ENCODE measurements at places on chromosomes 7 and 10.

DNA sequence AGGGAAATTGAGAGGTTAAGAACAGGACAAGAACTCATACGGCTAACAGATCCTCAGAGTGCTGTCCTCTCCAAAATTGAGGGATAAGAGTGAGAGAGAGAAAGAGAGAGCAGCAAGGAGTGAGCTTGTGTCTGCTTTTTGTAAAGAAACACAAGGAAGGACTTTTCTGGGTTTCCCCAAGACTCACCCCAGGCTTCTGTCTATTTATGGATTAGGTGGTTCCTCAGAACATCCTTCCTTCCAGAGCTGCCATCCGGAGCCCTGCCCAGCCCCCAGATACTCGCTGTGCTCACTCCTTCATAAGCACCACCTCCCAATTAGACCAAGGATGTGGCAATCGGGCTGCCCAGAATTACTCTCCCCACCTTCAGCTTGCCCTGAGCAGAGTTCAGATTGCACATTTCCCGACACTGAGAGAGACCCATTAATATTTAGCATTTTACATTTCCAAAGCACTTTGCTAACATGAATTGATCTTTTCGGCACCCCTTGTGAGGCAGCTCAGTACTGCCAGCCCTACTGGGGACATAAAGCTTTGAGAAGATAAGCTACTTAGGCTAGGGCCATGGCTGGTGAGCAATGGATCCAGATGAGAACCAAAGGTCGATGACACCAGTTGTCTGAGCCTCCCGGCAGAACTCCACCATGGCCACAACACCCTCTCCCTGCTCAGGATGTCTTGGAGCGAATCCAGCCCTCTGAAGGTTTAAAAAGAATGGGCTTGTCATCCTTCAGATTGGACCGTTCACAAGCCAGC, 19.2 kb upstream of the R3HCC1L start:
- no peak for DNase-seq

DNA sequence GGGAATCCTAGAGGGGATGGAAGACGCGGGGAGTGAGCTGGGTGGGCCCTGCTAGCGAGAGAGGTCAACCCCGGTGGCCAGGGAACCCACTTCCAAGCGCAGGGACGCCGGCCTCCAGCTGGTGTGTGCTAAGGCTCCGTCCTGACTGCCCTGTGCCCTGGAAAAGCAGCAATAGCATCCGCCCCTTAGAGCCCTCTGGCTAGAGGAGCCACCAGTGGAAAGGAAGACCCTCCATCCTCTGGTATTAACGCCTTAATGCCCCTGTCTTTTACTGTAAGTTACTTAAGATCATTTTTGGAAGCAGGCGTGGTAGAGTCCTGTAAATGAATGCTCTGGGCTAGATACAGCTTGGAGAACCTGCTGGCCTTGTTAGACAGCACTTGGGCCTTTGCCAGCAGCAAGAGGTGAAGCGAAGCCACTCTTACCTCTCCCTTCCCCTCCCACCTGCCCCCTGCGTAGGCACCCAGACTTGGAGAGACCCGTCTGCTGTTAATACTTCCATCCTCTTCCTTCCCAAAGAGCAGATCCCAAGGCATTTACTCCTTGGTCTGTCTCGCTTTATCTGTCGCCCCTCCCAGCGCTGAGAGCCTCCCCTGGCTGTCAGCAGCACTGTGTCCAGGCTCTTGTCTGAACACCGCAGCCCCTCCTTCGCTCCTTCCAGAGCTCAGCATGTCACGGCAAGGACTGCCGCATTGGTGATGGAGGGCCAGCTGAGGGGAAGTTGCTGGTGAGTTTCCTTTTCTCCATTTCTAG, 4.6 kb downstream of the REPIN1 start:
- no peak for DNase-seq

GRCh38 chr7:1062296-1063294, 18.2 kb downstream of the GPR146 start:
- DNase-seq: no peak

DNA sequence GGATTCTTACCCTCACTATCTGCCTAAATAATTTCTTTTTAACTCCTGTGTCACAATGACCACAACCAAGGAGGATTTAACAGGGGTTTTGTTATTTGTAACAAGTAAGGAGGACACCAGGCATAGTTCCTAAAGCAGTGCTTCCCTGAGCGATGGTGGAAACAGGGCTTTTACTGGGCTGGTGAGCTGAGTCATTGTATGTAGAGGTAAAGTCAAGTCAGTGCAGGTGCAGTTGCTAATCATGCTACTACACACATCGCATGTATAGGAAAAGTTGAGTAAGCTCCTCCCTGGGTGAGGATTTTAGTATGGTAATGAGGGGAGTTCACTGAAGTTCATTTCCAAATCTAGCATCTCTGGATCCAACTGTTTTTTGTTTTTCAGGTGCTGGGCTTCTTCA, 22.9 kb upstream of the ABCA13 start:
- DNase-seq: no peak

DNA sequence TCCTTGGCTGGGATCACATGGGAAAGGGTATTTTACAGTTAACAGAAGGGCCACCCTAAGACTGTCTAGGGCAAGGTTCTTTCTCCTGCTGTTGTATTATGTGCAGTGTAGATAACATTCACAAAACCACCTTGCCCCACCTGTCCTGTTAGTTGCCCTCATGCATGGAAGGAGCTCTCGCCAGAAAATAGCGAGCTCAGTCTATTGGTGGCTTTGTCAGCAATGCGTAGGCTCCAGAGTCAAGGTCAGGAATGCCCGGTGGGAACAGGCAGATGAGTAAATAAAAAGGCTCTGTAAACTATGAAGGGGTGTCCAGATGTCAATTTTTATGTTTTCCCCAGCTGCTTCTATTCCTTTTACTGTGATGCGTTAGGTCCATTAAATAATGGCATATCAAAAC, 107.1 kb upstream of the WDR11 start:
- no peak for DNase-seq

DNA sequence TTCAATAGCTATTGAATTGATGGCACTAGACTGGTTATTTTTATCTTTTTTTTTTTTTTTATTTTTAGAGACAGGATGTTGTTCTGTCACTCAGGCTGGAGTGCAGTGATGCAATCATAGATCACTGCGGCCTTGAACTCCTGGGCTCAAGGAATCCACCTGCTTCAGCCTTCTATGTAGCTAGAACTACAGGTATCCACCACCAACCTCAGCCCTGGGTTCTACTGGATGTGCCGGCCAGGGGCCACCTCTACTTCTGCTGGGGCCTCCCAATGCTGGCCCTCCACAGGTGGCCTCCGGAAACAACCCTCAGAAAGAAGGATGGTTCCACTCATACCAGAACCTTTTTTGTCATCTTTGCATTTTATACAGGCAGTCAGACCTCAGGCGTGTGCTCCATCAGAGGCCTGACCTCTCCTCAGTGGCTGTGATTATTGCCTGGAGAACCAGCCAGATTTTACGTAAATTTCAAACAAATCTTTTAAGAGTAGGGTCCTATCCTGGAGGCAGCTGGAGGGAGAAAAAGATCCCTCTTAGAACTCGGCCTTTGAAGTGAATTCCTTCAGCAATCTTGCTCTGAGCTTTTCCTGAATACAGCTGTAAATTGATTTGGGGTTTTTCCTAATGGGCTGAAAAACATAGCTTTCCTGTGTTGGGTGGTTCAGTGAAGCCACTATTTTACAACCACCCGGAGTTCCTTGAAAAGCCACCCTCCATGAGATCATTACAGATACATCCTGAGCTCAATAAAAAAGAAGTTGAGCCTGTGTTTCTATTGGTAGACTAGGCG, 110.0 kb downstream of the SPAG6 start:
- no peak for DNase-seq

DNA sequence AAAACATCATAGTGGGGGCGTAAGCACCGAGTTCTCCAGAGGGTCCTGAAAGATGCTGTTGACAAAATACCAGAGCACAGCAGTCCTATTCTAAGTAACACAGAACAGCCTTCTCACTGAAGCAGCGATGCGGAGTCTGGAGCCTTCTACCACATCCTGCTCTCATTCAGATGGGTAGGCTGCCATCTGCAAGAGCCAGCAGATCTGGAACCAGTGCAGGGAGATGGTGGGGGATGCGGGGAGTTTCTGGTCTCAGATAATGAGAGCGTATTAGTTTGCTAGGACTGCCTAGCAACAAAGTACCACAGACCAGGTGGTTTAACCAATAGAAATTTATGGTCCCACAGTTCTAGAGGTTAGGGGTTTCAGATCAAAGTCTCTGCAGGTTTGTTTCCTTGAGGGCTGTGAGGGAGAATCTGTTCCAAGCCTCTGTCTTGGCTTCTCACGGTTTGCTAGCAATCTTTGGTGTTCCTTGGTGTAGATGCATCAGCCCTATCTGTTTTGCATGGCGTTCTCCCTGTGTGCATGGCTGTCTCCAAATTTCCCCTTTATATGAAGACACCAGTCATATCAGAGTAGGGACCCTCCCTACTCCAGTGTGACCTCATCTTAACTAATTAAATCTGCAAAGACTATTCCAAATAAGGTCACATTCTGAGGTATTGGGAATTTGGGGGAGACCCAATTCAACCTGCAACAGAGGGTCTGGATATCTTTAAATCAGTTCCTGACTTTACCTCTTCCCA, 52.0 kb upstream of the STEAP1B start:
- no peak for DNase-seq

- DNase-seq: no peak
These were observed 53.5 kb downstream of the PODXL start for GRCh38 chr7:131502810-131503508.

- no peak for DNase-seq
These were observed 1.9 kb downstream of the VWDE start for GRCh38 chr7:12401538-12402364.

DNA sequence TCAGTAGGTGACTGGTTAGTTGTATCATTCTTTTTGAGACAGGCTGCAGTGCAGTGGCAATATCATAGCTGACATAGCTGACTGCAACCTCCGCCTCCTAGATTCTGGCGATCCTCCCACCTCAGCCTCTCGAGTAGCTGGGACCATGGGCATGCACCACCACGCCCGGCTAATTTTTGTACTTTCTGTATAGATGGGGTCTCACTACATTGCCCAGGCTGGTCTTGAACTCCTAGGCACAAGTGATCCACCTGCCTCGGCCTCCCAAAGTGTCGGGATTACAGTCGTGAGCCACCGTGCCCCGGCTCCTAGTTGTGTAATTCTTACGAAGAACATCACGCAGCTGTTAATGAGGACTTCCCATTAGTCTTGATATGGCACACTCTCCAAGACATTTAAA, 123.4 kb upstream of the VKORC1L1 start:
- no peak for DNase-seq

DNA sequence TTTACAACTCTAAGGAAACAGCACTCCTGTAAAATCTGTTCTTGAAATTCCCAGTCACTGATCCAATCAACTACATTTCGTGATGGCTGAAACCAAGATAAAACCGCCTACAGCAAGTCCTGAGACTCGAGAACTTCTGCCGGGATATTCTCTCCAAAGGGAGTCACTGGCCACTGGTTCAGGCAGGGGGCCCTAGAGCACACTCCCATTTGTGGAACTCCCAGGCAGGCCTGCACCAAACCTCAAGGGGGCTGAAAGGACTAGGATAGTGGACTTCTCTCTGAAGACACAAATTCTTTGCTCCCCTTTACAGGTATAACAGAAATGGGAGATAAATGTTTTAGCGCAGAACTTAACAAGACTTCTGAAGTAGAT, 16.3 kb downstream of the CYTH3 start:
- no peak for DNase-seq

GRCh38 chr7:26183545-26184280, 16.8 kb downstream of the HNRNPA2B1 start:
- no peak for DNase-seq

GRCh38 chr10:24951201-24952142, 934 bp downstream of the PRTFDC1 start:
- no peak for DNase-seq

DNA sequence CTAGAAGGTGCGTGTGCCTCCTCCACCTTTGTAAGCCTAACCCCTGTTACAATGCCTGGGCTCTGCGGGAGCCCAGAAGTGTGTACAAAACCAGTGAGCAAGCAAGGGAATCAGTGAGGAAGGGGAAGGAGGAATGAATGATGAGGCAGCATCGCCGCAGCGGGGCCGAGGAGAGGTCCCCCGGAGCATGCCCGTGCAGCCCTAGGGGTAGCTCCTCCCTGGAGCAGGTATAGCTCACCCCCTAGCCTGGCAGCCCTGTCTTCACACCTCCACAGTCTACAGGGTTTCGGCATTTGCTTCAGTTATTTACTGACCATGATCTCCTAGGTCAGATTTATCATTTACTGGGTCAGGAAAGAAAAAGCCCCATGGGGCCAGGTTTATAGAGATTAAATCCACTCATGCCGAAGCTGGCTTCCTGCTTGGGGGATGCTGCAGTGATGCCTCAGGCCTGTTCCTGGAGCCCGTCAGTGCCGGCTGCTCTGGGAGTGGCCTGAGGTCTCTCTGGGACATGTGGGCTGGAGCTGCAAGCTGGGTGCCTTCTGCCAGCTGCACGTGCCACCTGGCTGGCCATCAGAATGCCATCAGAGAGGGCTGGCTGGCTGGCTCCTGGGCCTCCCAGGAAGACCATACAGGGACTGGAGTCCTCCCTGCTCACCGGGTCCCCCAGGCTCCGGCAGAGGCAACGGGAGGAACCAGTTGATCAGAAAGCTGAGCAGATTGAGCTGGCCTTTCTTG, 138.9 kb downstream of the GRK5 start:
- DNase-seq: no peak

DNA sequence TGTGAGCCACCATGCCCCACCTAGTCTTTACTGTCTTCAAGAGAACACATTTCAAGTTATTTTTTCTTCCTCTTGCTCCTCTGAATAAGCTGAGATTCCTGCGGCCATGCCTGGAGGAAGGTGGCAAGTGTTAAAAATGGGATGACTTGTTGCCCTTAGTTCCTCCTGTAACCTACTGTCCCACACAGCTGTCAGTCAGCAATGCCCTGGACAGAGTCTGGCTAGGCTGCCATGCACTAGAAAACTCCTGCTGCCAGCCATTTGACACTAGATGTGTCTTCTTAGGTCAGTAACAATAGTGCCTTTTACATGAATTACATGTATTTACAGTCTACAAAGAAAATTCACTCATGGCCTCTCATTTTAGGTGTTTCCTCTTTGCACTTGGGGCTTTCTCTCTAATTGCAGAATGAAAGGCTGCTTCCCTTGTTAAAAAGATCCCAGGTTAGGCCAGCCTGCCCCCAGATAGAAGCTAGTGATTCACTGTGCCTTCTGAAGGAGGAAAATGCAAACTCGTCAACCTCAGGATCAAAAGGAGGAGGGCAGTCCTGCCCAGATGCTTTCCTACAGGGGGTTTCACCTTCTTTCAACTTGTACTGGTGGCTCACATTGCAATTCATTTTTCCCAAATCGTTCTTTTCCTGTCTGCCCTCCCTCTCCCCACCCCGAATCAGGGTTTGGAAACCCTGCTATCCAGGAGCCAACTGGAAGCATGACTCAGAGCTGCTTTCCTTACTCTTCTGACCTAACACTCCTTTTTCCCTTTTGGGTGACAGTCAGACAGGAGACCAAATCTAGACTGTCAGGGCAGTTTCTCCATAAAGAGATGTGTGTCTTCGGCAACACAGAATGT, 136.6 kb downstream of the SPAG6 start:
- DNase-seq: no peak

- peak; percentile 67 for DNase-seq
These were observed 759 bp downstream of the FGFBP3 start for GRCh38 chr10:91908337-91909116.

DNA sequence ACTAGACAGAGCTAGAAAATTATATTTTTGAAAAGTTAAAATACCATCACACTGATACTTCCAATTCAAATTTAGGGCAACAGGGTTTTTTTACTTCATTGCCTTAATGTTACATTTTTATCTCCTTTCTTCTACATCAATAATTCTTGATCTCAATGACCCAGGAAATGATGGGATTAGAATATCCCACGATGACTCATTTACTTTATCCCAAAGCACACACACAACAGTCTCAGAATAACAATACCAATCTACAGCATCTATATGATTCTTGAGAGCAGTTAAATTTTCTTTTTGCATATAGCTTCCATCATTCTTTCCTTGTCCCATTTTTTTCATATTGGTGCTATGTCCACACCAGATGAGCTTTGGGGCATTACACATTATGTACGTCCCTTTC, 98.4 kb upstream of the EEPD1 start:
- DNase-seq: no peak
